ENCODE measurements at places on chromosomes 7 and 10.

DNA sequence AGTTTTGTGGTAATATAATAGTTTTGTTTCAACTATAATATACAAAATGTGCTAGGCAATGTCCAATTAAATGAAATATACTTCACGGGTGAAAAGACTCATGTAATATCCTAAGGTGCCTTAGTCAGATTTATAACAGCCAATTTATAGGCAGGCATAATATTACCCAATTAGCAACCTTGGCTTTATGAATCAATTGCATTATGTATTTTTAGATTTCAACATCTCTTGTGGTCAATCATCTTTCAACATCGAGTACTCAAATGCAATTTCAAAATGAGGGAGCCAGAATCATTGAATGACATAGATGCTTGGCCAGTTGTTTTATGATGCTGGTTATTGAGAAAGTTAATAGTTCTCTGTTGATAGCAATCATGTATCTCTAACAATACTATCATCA is 110.3 kb upstream of the SP8 start:
- DNase-seq = no peak

DNA sequence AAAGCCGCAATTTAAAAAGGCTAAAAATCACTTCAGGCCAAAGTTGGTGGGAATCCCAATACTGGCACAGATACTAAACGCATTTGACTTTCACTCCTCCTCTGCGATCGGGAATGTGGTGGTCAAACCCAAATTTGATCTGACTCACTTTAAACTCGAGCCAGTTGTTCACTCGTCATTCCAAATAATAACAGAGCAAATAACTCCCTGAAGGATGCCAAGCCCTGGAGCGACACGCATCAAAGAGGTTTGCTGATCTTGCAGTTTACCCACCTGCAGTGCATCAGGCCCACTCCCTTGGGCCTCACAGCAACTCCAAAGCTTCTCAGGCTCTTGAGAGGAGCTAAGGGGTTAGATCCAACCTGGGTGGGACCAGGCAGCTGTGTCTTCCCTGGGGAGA is 12.2 kb downstream of the PTN start:
- DNase-seq = no peak

DNA sequence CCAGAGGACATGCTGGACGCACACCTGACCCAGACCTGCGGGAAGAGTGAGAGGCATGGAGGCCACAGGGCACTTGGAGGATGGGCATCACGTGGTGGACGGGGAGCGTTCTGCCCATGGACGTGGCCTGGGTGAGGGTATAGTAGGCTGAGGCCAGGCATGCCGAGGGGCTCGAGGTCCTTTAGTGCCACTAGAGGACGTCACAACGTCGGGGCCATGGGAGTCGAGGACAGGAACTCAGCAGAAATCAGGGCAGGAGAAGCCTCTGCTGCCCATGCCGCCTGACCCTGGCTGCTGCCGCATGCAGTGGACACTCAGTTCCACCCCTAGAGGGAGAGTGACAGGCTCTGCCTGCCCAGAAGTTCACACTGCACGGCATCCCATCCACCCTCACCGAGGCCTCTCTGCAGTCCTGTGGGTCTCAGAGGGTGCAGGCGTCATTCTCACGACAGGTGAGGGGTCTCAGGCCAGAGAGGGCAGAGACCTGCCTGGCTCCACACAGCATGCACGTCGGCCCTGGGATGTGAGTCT is 198.7 kb downstream of the ADARB2 start:
- no peak for DNase-seq

DNA sequence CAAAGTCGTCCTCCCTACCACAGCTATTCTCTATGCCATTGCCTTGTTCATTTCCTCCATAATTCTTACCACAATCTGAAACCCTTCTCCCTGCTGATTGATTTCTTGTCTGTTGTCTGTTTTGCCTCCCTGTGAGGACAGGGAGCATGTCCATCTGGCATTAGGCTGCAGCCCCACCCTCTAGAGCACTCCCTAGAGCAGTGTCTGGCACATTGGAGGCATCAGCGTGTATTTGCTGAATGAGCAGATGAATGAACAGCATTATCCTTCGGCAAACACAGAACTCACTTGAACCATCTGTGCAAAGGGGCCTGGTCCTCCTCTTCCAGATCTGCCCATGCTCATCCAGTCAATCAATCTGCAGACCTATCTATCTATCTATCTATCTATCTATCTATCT is 5.1 kb upstream of the DMBT1 start:
- no peak for DNase-seq

- no peak for DNase-seq
Observed at GRCh38 chr10:48518986-48519385, 85.9 kb downstream of the ARHGAP22 start.

GRCh38 chr7:123522066-123522465 is 12.3 kb downstream of the IQUB start:
- no peak for DNase-seq

DNA sequence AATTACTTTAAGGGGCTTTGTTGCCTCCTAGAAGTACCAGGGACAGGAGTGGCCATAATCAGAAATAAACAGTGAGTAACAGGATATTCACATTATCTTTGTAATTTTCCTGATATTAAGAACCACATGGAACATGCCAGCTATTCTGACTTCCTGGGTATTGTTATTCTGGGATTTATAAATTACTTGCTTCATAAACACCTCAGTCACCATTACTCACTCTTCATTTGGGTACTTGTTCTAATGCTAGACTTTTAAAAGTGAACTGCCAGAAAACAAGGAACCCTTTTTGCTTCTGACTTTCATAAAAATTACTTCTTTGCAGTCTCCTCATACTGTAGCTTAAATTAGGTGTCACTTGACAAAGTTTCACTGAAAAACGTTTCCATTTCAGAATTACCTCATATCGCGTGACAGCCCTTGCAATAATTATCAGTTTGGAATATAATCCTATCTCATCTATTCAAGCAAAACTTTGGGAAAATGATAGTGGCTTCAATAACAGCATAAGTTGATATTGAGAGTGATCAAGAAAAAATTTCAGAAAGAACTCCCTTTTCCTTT is 29.8 kb downstream of the CABCOCO1 start:
- DNase-seq = no peak

GRCh38 chr7:134179036-134180011 is 52.2 kb downstream of the LRGUK start:
- no peak for DNase-seq

DNA sequence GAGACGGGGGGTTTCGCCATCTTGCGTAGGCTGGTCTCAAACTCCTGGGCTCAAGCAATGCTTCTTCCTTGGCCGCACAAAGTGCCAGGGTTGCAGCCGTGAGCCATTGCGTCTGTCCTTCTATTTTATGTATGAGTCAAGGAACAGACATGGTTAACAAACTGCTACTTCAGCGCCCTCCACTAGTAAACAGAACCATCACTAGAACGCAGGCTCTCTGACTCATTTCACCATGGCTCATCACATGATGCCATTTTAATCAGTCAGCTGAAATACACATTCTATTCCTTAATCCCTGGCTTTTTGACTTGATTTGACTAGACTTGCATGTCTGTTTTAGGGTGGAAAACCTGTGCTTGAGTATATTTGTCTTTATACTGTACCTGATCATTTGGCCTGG is 41.3 kb downstream of the CELF2 start:
- DNase-seq = no peak

- no peak for DNase-seq
Observed at GRCh38 chr7:152411389-152411788, 24.4 kb downstream of the KMT2C start.

- no peak for DNase-seq
Observed at GRCh38 chr7:144812379-144813283, 23.2 kb downstream of the TPK1 start.

- no peak for DNase-seq
Observed at GRCh38 chr7:138295049-138295637, 164.9 kb upstream of the TRIM24 start.

- DNase-seq = no peak
Observed at GRCh38 chr10:101859530-101859929, 15.9 kb upstream of the KCNIP2 start.

GRCh38 chr7:130387628-130388403 is 7.5 kb downstream of the CPA1 start:
- no peak for DNase-seq

DNA sequence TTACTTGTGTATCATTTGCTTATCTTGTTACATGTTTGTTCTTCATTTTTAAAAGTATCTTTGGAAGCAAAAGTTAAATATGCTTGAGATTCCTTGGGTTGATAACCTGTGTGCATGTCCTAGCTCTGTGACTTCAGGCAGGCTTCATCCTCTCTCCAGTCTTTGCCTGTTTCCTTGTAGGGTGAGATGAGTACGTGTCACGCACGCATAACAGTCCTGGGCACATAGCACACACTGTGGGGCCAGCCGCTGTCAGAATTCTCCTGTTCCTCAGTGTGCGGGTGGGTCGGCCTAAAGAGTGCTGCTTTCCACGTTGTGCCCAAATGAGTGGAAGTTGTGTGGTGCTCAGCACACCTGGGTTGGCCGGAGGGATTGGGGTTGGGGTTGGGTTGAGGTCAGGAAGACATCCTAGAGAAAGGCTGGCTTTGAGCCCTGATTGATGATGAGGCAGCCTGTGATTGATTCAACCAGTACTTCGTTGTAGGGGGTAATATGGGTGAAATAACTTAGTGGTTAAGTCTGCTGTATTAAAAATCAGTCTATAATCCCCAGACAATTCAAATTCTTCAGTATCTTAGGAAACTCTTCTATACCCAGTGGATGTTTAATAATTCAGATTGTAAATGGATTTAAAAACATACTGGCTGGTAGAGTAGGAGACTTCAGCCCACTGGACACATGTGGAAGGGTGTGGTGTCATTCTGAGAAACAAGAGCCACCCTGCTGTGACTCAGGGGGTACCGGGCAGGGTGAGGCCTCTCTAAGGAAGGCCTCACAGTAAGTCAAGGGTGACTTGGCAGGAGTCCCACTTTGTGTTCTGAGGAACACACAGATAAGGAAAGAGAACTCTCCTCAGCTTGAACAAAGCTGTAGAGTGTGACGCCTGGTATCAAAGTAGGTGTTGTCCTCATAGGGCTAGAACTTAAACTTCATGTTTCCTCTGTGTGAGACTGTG is 54.8 kb downstream of the DAGLB start:
- DNase-seq = peak; percentile 73

GRCh38 chr10:26408858-26409494 is 29.2 kb upstream of the APBB1IP start:
- DNase-seq = no peak

DNA sequence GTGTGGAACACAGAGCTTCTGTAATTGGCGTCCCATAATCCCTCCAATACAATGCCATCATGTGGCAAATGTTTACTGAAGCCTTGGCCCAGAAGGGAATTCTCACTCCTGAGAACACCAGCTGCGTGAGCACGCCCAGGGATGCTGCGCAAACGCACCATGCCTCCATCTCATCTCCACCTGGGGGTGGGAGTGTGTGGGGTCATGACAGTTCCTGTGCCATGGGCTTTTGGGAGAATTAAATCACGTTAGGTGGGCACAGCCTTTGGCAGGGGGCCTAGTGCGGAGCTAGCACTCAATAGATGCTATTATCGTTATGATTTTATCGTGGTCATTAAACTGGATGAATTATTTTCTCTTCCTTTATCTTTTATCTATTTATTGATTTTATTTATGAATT is 15.8 kb downstream of the WDFY4 start:
- DNase-seq = no peak

GRCh38 chr10:51010977-51011376 is 63.3 kb upstream of the PRKG1 start:
- DNase-seq = no peak

- DNase-seq = no peak
Observed at GRCh38 chr7:20114468-20114867, 102.7 kb downstream of the MACC1 start.

DNA sequence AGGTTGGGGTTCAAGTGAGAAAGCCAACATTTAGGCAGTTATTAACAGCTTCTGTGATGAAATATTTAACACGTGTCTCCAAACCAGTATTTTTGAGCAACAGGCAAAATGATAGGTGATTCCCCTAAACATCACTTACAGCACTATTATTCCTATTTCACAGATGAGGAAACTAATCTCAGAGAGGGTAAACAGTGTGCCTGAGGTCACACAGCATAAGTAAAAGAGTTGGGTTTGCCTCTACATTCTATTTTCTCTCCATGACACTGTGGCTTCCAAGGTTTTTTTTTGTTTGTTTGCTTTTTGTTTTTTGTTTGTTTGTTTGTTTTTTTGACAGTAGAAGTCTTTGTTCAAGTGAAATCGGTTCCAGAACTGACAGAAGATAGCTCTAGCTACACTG is 43.2 kb upstream of the PDCD4 start:
- DNase-seq = no peak

DNA sequence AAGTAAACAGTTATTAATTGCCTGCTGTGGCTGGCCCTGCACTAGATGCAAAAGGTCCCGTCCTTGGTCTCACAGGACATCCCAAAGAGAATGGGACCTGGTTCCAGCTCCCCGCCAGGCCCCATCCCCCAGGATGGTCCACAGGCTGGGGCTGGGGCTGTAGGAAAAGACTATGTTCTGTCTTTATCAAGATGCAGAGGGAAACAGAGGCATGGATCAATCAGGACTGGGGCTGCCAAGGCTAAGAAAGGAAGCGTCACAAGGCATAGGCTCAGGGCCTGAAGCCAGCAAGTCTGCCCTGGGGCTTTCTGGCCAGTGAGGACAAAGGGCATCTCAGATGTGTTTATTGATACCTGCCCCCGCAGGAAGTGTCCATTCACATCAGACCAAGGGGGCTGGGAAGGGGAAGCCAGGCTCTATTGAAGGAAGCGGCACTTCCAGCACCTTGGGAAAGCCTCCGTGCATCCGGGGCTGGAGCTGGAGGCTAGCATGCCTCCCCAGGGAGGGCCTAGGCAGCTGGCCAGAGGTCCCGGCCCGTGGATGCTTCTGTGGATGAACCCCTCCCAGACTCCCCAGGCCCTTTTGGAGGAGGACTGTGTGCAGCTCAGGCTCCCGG is 5.8 kb downstream of the VSIR start:
- DNase-seq = peak; percentile 92

DNA sequence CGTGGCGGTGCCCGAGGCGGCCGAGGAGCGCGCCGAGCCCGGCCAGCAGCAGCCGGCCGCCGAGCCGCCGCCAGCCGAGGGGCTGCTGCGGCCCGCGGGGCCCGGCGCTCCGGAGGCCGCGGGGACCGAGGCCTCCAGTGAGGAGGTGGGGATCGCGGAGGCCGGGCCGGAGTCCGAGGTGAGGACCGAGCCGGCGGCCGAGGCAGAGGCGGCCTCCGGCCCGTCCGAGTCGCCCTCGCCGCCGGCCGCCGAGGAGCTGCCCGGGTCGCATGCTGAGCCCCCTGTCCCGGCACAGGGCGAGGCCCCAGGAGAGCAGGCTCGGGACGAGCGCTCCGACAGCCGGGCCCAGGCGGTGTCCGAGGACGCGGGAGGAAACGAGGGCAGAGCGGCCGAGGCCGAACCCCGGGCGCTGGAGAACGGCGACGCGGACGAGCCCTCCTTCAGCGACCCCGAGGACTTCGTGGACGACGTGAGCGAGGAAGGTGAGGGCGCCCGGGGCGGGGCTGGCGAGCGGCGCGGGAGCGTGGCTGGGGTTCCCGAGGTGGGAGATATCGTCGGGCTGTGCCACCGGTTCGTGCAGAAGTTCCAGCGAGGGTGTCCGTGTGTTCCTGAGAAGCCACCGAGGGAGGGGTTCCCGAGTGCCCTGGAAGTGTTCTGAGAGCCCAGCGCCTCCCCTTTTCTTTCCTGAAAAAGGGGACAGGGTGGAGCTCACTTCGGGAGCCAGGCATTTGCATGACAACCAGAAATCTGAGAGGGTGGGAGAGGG is 495 bp downstream of the EIF3B start:
- peak; percentile 51 for DNase-seq

GRCh38 chr7:133512560-133512959 is 259.7 kb downstream of the EXOC4 start:
- DNase-seq = peak; percentile 36

GRCh38 chr10:9786101-9786500 is 1231.6 kb upstream of the CELF2 start:
- DNase-seq = no peak
